ENCODE measurements at places on chromosomes 3 and 15.

- no peak for DNase-seq
Observed at GRCh38 chr15:72534523-72534922, 60.4 kb downstream of the ARIH1 start.

GRCh38 chr3:54279005-54279583 is 156.7 kb downstream of the CACNA2D3 start:
- DNase-seq: no peak

DNA sequence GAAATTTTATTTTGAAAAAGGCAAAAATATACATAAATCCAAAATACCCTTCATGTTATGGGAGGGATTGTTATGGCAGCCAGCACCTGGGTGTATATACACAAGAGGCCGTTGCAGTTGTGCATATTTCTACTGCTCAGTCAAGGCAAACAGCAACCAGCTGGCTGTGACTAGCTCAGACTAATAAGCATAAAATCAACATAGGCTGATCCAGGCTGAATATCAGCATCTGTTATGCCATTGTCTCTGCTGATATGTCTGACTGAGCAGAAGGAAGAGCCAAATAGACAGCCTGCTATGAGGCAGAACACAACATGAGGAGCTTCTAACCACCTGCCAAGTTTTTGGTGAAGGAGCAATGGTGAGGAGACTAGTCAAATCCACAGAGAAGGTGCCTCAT is 457.5 kb upstream of the ALCAM start:
- DNase-seq: no peak

GRCh38 chr3:53555068-53555588 is 60.7 kb downstream of the CACNA1D start:
- no peak for DNase-seq

GRCh38 chr15:64693134-64693533 is 82.3 kb downstream of the RBPMS2 start:
- no peak for DNase-seq

GRCh38 chr15:42355291-42355690 is 4.0 kb upstream of the CAPN3 start:
- no peak for DNase-seq

DNA sequence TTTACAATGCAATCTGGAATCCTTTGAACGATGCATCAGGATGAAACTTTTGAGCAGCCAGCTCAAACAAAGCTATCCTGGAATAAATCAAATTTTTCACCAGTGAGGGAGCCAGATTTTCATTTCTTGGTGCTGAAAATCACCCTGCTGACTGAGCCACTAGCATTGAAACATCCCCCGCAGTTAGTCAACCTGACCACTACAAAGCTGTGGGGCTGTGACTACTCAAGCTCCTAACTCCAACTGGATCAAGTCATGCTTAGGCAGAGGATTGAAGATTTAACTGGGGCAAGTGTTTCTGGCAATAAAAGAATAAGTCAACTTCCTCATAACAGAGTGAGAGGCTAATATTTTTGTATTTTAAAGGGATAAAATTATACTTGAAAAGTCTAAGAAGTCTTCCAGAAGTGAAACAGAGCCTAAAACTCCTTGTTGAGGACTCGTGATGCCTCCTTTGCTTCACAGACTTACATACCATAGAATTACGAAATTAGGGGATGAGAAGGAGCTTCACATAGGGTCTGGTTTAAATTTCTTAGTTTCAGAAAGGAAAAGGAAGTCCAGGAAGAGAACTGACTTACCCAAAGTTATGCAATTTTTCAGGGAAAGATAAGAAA is 177.8 kb downstream of the SERPINI1 start:
- DNase-seq: no peak

- DNase-seq: no peak
Observed at GRCh38 chr15:63893866-63894661, 60.3 kb upstream of the HERC1 start.

DNA sequence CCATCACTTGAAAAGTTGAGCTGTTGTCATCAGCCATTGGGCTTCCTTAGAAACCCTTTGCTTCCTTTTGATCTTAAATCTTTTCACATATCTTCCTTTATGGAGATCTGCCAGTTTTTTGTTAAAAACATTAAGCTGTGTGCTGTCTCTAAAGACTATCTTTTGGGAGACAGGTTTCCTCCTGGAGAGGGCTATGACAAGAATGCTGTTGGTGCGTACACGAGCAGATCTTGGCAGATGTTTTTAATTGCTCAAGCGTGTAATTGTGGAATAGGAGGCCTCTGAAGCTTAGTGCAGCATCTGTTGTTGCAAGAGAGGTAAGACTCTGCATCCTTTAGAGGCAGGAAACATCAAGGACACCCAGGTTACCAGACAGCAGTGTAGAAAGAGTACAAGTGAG is 56.8 kb downstream of the PHLDB2 start:
- no peak for DNase-seq

DNA sequence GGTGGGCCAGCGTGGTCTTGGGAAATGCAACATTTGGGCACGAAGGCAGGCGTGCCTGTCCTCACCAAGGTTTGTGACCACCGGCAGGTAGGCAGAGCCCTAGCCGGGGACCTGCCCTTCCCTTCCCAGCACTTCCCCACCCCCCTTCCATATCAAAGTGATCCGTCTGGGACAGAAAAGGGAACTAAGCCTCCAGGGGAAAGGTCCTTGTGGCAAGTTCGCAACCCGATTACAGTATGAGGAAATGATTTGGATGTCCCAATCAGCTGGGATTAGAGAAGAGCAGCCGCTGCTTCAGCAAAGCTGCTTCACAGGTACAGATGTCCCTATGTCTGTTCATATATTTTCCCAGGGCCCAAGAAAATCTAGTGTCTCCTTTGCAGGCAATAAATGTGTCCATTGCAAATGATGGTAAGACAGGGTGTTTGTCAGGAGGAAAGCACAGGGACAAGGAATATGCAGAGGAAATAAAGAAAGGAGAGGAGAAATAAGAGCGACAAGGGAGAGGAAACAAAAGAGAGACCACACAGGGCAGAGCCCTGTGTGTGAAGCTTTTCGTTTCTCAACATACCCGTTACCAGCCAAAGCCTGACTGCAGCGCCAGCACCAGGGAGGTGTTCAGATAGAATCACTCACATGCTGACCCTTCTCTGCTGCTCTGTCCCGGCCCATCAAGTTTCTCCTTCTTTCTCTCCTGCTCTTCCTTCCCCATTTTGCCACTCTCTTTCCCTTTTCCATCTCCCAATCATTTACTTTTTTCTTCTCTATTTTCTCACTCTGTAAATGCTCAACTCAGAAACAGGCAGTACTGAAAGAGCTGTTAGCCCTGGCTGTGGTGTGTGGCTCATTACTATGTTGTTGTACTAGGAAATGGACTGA is 17.4 kb upstream of the SECISBP2L start:
- no peak for DNase-seq

DNA sequence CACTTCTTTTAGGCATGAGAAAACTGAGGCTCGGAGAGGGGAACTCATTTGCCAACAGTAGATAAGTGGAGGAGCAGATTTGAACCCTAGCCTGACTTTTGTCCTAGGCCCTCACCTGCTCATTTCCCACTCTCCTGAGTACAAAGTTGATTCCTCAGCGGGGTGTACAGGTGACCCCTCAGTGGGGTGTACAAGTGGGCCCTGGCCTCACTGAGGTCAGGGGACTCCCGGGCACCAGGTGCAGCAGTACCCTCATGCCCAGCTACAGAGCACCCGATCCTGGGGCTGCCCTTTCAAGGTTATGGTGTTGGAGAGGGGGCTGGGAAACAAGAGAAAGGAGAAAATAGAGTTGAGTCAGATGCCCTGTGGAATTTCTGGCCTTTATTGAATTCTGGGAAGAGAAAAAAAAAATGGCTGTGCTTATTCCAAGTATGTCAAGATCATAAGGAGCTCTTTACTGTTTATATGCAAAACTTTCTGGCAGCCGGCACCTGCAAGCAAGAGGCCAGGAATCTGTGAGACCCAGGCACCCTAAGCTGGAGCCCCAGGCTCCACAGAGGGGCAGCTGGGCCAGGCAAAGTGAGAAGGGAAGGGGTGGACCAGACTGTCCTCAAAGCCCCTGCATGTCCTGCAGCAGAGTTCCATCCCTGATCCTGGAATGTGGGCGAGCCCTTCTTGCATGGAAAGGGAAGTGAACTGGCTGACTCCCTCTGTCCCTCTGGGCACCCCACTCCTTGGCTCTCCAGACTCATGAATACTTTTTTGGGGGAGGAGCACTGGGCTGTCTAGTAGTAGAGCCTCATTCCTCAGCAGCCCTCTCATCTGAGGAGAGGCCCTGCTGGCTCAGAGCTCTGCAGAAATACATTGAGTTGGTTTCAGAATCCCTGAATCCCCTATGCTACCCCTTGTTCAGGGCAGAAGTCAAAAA is 43.1 kb downstream of the AMOTL2 start:
- no peak for DNase-seq

- DNase-seq: no peak
Observed at GRCh38 chr15:62828364-62828763, 214.2 kb upstream of the TPM1 start.

DNA sequence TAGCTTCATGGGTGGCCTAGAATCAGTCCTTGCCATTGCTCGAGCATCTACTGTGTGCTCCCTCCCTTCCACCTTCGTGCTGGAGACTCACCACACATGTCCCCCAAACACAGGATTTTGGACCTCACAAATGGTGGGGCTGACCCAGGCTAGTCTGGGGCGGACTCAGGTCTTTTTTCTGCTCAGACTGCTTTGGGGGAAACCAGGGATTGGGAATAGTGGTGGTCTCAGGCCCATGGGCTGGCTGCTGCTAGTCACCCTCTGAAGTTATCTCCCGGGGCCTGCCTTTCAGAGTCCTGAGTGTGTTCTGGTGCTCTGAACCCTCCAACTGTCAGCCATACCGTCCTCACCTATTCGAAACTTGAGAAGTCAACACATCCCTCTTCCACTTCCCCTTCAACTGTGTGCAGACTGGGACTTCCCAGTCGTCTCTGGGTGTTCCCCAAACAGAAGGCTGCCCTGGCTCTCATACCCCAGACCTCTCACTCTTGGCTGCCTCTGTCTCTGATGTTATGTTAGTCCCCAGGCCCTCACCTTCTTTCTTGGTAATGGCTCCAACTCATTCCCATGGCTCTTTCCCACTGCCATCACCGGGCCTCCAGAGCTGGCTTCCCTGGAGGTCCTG is 46.0 kb downstream of the PPCDC start:
- DNase-seq: no peak

DNA sequence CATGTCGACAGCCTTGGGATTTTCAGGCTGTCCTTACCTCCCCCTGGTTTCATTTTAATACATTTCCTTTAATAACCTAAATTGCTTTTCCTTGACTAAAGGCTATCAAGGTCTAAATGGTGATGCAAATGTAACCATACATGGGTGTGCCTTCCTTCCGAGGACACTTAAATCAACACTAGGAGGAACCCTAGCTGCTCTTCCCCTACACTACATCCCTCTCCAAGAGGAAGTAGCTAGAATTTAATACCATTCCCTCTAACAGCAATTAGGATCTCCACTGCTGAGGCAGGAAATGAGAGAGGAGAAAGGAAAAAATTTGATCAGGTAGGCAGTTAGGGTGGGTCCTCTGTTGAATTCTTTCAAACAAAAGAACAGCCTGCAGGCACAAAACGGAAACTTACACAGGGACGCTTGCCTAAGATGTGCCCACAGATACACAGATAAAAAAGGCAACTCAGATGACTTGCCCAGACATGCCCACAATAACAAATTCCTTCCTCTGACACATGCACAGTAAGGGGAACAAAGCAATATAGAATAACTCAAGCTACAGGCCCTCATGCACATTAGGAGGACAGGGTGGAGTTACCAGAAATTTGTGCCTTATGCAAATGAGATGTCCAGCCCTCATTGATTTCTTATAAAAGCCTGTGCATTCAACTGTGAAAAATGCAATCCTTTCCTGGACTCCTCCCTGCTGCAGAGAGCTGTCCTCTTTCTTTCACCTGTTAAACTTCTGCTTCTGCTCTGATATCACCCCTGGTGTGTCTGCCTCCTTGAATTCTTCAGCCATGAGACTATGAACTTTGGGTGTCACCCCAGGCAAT is 1024.4 kb upstream of the CADM2 start:
- no peak for DNase-seq

- no peak for DNase-seq
Observed at GRCh38 chr15:50979041-50979440, 70.6 kb downstream of the AP4E1 start.

DNA sequence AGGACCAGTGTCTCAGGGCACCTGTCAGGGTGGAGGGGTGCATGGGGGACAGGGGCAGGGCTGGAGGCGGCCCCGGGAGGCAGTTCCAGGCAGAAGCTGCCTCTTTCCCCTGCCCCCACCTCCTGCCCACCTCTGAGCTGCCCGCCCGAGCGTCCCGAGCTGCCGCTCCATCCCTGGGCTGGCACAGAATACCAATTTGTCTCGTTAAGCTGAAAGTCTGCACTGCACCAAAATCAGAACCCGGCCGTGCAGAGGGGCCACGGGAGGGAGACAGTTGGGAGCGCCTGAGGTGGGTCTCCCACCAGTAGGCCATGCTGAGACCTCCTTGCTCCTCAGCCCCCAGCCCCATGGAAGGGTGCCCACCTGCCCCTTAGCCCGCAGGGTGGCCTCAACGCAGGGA is 1.3 kb upstream of the ATP2B2 start:
- DNase-seq: no peak
